AG08395 (cell line): ENCODE measurements at places on chromosomes 4 and X.

DNA sequence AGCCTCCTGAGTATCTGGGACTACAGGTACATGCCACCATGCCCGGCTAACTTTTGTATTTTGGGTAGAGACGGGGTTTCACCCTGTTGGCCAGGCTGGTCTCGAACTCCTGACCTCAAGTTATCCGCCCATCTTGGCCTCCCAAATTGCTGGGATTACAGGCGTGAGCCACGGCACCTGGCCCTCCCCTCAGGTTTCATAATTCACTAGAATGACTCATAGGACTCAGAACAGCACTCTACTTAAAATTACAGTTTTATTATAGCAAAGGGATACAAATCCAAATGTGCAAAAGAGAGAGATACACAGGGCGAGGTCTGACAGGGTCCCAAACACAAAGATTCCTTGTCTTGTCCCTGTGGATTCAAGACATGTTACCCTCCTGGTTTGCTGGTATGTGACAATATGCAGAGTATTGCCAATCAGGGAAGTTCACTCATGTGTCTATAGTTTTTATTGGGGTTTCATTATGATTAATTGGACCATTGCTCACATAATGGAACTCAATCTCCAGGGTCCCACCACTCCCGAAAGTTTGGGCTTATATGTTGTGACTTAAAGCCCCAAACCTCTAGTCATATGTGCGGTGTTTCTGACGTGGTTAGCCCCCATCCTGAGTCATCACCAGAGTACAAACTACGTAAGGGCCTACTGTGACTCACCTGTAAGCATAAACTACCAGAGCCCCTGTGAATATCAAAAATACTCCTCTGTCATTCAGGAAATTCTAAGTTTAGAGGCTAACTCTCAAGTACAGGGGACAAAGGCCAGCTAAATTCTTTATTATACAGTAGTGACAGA, 5.2 kb downstream of the YIPF6 start:
- DNase-seq: no peak

DNA sequence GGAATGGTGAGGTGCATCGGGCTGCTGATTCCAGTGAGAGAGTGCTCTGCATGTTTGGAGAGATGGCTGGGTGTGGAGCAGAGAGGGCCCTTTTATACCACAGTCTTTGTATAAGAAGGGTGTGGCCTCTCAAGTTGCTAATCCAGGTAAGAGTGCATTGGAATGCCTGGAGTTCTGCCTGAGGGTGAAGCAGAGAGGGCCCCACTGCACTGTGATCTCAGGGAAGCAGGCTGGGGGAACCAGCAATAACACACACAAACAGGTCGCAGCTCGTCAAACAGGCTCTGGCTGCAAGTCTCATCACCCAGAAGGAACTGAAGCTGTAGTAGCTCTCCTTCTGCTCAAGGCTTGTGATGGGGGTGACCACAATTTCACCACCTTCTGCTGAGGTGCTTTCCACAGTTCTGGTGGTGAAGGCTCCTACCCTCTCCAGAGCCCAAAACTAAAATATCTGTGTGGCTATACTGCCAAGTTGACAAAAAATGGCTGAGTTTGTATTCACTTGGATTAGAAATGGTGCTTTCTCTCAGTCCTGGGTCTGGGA, 687.4 kb upstream of the HS3ST1 start:
- DNase-seq: no peak

DNA sequence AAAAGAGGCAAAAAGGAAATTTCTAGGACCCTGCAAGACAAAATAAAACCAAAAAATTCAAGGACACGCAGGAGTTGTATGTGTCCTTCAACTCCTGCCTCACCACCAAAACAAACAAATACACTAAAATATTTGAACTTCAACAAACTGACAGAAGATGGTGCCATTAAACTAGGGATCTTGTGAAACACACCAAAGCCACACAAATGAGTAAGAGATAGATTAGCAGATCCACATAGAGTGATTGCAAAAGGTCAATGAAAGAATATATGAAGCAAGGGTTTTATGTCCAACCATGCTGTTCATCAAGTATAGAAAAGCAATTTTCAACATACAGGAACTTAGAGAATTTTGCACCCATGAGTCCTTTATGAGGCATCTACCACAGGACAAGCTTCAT, 40.1 kb upstream of the SCML1 start:
- peak; percentile 19 for DNase-seq

DNA sequence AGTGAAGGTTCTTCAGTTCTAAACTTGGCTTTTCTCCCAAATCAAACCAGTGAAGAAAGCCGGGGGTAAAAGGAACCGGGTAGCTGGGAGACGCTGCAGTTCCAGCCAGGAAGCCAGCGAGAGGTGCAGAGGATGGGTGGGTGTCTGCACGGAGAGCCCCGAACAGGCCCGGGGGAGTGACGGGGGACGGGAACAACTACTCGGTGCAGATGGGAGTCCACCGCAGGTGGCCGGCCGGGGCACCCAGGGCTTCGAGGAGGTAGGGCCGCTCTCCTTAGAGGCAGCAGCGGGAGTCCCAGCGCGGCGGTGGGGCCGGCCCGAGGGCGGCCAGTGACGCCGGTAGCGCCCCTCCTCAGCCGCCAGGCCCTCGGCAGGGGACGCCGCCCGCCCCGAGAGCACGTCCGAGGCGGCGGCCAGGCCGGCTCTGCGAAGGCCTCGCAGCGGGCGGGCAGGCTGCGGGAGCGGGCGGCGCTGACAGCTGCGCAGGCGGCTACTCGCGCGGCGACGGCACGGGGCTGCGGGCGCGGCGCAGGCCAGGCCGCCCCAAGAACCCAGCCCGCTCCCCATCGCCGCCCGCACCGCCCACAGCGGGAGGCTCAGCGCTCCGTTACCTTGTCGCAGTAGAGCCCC, 449 bp downstream of the FBXL5 start:
- DNase-seq: peak; percentile 37

GRCh38 chr4:2981256-2981819, 18.0 kb downstream of the GRK4 start:
- DNase-seq: no peak

GRCh38 chr4:38686682-38687081, 22.7 kb downstream of the KLF3 start:
- peak; percentile 24 for DNase-seq

DNA sequence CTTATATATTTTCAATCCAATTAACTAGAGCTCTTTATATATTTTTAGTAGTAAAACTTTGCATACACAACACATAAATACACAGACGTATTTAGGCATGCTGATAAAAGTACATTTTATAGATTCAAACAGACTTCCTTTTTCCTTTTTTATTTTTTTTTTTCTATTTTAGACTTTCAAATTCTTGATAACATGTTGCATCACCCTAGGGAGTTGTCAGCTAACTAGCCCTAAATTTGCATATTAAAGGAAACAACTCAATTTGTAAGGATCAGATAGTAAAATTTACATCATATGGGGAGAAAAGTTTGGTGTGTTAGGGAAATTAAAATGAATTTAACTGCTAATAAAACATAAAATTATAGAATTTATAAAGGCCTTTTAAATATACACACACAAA, 47.4 kb upstream of the APOOL start:
- DNase-seq: no peak

DNA sequence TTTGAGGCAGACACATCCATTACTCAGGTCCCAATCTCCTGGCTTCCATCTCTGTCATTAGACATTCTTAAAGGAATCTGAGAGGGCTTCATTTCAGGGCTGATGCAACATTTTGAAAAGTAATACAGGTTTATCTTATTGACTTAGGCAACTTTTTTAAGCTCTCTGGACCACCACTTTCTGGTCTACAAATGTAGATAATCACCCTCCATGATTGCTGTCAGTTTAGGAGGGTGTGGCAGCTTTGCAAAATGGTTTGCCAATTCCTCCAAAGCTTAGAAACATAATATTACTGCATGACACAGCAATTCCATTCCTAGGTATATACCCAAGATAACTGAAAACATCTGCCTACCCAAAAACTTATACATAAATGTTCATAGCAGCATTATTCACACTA, 77.6 kb downstream of the ARHGAP6 start:
- DNase-seq: no peak

- peak; percentile 84 for DNase-seq
Observed at GRCh38 chr4:142817442-142817841, 28.7 kb downstream of the INPP4B start.

- DNase-seq: no peak
Observed at GRCh38 chr4:138759554-138759902, 256.1 kb upstream of the NOCT start.

GRCh38 chrX:9431281-9431680, 33.6 kb upstream of the TBL1X start:
- no peak for DNase-seq

DNA sequence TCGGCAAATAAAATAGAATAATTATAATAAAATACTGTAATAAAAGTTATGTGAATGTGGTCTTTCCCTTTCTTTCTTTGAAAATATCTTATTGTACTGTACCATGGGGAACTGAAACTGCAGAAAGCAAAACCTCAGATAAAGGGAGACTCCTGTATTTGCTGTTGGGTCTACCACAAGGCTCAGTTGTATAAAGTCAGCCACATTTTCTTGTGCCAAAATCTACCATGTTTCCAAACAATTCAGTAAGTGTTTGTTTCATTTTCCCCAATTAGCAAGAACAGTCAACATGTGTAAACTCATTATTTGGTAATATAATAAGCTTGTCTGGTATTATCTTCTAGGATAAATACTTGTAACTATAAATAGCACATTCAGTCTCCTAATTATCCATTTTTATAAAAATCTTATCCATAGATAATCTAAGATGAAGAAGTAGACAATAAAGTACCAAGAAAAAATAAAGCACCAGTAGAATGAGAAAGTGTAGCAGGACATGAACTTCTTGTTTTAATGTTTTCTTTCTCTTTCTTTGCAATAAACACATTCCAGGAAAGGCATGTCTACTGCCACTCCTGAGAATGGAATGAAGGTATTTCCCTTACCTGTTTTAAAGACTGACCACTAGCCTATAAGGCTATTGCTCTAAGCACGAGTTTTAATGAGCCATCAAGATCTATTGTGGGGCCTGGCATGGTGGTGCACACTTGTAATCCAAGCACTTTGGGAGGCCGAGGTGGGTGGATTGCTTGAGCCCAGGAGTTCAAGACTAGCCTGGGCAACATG, 15.0 kb upstream of the OTUD4 start:
- no peak for DNase-seq

GRCh38 chrX:48694776-48695533, 1.6 kb upstream of the SUV39H1 start:
- DNase-seq: no peak

GRCh38 chrX:99933865-99934264, 476.2 kb downstream of the PCDH19 start:
- DNase-seq: no peak

DNA sequence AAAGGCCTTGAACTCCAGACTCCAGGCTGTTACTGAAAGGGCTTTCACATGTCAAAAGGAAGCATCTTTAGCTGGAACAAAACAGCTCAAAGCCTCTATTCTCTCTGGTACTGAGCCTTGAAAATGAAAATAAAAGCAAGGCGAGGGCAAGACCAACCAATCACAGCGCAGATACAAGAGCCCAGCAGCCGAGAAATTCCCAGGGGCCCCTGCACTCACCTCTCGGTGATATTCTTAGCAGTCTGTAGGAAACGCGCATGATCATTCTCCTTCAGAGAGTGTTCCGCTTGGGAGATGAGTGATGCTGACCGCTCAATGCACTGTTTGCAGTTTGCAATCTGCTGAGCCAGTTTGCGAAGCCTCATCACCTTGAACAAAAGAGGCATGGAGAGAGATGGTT, 138.1 kb downstream of the MID1 start:
- no peak for DNase-seq

- DNase-seq: no peak
Observed at GRCh38 chr4:183499389-183499788, 5.5 kb upstream of the ING2 start.

- peak; percentile 69 for DNase-seq
Observed at GRCh38 chr4:17347445-17347844, 164.4 kb downstream of the QDPR start.

GRCh38 chr4:23269566-23269965, 576.8 kb downstream of the GBA3 start:
- DNase-seq: no peak

GRCh38 chrX:2629316-2630007, 61.6 kb upstream of the CD99 start:
- no peak for DNase-seq

GRCh38 chr4:87824352-87824751, 8.4 kb upstream of the MEPE start:
- no peak for DNase-seq

- DNase-seq: no peak
Observed at GRCh38 chr4:59960143-59960542, 1240.0 kb upstream of the ADGRL3 start.

DNA sequence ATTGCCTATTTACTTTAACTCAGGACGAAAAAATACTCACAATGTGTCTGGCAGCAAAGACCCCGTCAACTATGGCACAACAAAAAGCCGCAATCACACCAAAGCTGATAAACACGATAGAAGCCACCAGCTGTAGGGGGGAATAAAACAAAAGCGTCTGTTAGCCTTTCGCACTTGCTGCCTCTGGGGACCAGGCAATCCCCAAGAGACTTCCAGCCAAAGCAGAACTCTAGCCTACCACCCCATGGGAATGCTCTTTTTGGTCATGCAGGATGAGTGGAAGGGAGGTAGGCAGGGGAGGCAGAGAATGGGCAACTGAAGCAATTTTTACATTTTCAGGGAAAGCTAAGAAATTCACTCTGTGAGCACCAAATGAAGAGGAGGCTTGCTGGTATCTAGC, 20.1 kb downstream of the TMEM255A start:
- DNase-seq: no peak

DNA sequence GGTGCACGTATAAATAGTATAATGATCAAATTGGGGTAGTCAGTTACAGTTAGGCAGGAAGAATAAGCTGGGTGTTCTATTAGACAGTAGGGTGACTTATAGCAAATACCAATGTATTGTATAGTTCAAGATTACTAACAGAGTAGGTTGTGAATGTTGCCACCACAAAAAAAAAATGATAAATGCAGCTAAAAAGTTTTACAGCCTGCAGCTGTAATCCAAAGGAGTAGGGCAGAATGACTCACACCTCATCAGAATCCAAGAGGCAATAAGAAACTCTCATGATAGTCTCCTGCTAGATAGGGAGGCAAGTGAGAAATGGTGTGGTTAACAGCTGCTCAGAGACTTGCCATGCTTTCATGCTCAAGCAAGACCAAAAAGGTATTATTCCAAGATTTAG, 19.6 kb upstream of the TCEAL4 start:
- peak; percentile 56 for DNase-seq

DNA sequence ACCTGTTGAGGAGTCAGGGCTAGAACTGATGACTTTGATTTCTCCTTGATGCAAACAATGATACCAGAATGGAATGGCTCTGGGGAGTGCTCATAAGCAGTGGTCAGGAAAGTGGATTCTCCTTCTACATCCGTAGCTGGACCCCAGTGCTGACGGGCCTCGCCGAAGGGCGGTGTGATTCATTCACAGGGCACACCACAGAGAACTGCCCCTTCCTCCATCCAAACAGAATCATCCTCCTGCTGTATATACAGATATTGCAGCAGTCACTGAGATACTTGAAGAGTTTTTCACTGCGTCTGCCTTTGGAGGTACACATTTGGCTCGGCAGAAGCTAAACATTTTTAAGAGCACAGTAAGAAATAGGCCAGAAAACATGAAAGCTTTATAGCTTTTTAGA, 7.3 kb upstream of the DCTD start:
- no peak for DNase-seq

GRCh38 chr4:123234955-123235354, 161.6 kb upstream of the SPRY1 start:
- DNase-seq: no peak
